ENCODE measurements at places on chromosomes 1 and 21. TPM values are rescaled to one million over a fixed set of nuclear protein-coding genes. Genes with fewer than 3 reads are reported as not detected.

GRCh38 chr1:84960371-84960770, 36.5 kb downstream of the MCOLN2 start:
- H3K4me3 ChIP-seq: no peak overlapping the region
- no peak for DNase-seq
- H3K4me1 ChIP-seq: no peaks in the 10 kb centered on the region
- no peaks in the 10 kb centered on the region for H3K27me3 ChIP-seq
- no peaks in the 10 kb centered on the region for H3K36me3 ChIP-seq
- no peak overlapping the region for H3K27ac ChIP-seq

- H3K4me1 ChIP-seq: no peaks in the 10 kb centered on the region
- no peaks in the 10 kb centered on the region for H3K27me3 ChIP-seq
- no peaks in the 10 kb centered on the region for H3K36me3 ChIP-seq
- DNase-seq: no peak
- no peak overlapping the region for H3K4me3 ChIP-seq
Observed at GRCh38 chr1:86487131-86487810, 18.5 kb downstream of the CLCA1 start.

RPTN gene
- not detected for total RNA-seq

DNA sequence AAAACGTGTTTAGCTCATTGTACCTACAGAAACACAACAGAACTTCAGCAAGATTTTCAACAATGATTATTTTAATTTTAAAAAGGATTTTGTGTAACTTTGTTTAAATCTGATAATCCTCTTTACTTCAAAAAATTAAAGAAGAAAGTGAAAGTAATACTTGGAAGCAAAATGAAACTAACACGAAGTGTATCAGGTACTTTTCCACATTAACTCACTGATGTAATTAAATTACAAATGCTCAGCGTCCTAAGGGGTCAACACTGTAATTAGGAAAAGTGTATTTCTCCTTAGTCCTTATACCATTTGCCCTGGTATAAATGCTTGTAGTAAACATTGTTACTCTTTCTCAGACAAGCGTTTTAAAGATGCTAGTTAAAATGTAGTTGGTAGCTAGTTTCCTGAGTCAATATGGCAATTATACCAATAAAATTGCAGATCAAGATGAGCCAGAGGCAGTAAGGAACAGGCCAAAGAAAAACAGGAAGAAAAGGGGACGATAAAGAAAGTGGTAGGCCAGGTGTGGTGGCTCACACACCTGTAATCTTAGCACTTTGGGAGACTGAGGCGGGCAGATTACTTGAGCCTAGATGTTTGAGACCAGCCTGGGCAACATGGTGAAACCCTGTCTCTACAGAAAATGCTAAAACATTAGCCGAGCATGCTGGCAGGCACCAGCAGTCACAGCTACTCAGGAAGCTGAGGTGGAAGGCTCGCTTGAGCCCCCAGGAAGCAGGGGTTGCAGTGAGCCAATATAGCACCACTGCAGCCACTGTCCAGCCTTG, 553.0 kb downstream of the SMYD3 start:
- no peak for DNase-seq
- H3K27ac ChIP-seq: peak overlapping the region; percentile 61
- H3K36me3 ChIP-seq: no peaks in the 10 kb centered on the region
- H3K4me3 ChIP-seq: peak overlapping the region; percentile 79
- no peaks in the 10 kb centered on the region for H3K27me3 ChIP-seq

DNA sequence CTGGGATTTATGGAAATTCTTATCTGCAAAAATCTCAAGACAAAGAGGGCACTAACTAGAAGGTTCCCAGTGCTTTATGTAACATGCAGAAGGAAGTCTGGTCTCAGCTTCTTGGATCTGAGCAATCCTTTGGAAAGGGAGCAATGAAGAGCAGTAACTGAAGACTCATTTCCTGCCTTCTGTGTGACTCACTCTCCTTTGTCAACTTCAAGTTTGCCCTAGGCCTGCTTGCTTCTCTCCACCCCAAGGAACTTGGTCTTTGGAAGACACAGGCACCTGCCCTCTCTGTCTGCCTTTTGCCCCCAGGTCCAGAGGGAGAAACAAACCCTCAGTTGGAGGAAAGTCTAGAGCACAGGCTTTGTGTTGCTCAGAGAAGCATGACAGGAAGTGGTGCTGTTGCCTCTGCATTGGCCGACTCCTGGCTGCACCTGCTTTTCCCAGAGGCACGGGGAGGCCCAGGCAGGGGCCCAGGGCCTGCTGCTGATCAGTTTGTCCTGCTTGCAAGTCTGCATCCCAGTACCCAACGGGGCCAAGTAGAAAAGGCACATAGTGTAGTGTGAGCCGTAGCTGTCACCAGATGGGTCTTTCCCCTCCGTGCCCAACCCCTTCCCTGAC, 137.2 kb downstream of the DHRS3 start:
- H3K27me3 ChIP-seq: no peaks in the 10 kb centered on the region
- H3K36me3 ChIP-seq: no peaks in the 10 kb centered on the region
- no peak for DNase-seq
- peak overlapping the region; percentile 64 for H3K27ac ChIP-seq

GRCh38 chr1:189033169-189033568, 1444.5 kb downstream of the BRINP3 start:
- DNase-seq: no peak
- H3K4me3 ChIP-seq: no peak overlapping the region
- H3K27me3 ChIP-seq: no peaks in the 10 kb centered on the region

CELA3A gene
- not detected for total RNA-seq

DNA sequence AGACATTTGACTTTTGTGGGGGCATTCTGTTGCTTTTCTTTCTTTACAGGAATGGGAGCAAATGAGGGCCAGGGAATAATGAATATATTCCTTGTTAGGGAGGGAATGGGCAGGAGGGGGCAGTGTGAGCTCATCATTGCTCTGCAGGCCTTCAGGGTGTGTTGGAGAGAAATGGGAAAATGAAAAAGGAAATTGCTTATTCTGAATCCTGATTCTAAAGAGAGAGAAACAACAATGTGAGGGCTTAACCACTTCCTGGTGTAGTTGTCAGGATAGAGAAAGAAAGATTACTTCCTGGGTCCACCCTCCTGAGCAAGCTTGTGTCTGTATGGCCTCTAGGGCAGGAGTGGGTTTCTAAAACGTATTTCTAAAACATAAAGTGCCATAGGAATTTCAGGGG, 28.3 kb downstream of the VANGL2 start:
- DNase-seq: peak; percentile 30
- no peak overlapping the region for H3K27ac ChIP-seq
- no peaks in the 10 kb centered on the region for H3K27me3 ChIP-seq
- H3K4me3 ChIP-seq: no peak overlapping the region

- no peak overlapping the region for H3K27ac ChIP-seq
- no peaks in the 10 kb centered on the region for H3K27me3 ChIP-seq
- H3K4me1 ChIP-seq: no peaks in the 10 kb centered on the region
- DNase-seq: no peak
- H3K36me3 ChIP-seq: no peaks in the 10 kb centered on the region
Observed at GRCh38 chr1:59757197-59757747, 57.5 kb upstream of the HOOK1 start.

DNA sequence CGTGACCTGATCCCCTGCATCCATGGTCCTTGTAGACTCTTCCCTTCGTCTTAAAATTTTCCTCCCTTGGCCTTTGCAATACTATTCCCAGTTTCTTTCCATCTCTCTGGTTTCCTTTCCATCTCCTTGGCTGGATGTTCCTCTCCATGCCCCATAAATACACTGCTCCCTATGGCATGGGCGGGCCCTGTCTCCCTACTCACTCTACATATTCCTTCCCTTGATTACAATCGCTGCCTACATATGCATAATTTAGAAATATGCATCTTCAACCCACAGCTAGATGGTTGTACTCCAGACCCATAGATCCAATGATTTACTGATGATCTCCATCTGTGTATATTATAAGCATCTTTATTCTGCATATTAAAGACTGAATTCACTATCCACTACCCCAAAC, 405.0 kb downstream of the NTNG1 start:
- no peaks in the 10 kb centered on the region for H3K27me3 ChIP-seq
- DNase-seq: no peak
- H3K27ac ChIP-seq: no peak overlapping the region
- H3K4me3 ChIP-seq: no peak overlapping the region
- H3K4me1 ChIP-seq: no peaks in the 10 kb centered on the region
- H3K36me3 ChIP-seq: no peaks in the 10 kb centered on the region

DNA sequence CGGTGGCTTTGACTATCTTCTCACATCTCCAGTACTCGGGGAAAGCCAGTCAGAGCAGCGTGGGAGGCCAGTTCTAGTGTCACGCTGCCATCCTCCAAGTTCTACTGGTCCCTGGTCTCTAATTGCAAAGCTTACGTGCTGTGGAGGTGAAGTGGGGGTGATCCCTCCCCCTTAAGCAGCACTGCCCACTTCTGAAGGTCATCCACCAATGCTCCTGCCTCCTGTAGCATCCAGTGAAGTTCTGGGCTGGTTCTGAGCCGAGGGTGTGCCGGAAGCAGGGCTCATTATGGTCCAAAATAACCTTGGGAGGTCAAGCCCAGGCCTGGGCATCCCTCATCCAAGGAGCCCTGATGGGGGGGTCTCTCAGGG, 95.0 kb downstream of the CD58 start:
- no peaks in the 10 kb centered on the region for H3K36me3 ChIP-seq
- peaks cover 52% of the 10 kb centered on the region for H3K4me1 ChIP-seq
- no peak overlapping the region for H3K4me3 ChIP-seq
- no peak for DNase-seq
- H3K27me3 ChIP-seq: no peaks in the 10 kb centered on the region

SLC6A9 gene
- total RNA-seq: 12.6 TPM

GRCh38 chr1:241115784-241116183, 241.2 kb downstream of the RGS7 start:
- no peak for DNase-seq
- no peaks in the 10 kb centered on the region for H3K4me1 ChIP-seq
- H3K27me3 ChIP-seq: no peaks in the 10 kb centered on the region
- H3K36me3 ChIP-seq: no peaks in the 10 kb centered on the region
- H3K27ac ChIP-seq: no peak overlapping the region
- H3K4me3 ChIP-seq: no peak overlapping the region

DNA sequence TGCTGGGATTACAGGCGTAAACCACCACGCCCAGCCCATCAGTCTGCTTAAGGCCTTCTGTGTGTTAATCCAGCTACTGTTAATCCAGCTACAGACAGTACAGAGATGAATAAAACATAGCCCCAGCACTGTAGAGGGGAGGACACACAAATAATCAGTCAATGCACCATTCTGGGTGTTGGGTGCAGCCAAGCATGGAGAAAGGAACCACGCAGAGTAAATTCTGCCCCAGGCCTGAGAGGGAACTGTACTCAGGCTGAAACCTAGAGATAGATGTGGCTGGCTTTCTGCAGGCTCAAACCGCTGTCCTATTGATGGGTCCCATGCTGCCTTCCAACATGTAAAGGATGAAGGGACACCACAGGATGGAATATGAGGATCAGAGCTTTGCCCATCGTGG, 136.8 kb upstream of the IGSF21 start:
- no peaks in the 10 kb centered on the region for H3K36me3 ChIP-seq
- no peak overlapping the region for H3K27ac ChIP-seq
- no peaks in the 10 kb centered on the region for H3K27me3 ChIP-seq
- H3K4me3 ChIP-seq: no peak overlapping the region

MIXL1 gene
- total RNA-seq: 0.16 TPM

GRCh38 chr1:201019321-201019977, 4.1 kb downstream of the KIF21B start:
- DNase-seq: peak; percentile 89
- no peaks in the 10 kb centered on the region for H3K27me3 ChIP-seq
- H3K4me3 ChIP-seq: no peak overlapping the region
- no peak overlapping the region for H3K27ac ChIP-seq
- no peaks in the 10 kb centered on the region for H3K4me1 ChIP-seq
- no peaks in the 10 kb centered on the region for H3K36me3 ChIP-seq

DNA sequence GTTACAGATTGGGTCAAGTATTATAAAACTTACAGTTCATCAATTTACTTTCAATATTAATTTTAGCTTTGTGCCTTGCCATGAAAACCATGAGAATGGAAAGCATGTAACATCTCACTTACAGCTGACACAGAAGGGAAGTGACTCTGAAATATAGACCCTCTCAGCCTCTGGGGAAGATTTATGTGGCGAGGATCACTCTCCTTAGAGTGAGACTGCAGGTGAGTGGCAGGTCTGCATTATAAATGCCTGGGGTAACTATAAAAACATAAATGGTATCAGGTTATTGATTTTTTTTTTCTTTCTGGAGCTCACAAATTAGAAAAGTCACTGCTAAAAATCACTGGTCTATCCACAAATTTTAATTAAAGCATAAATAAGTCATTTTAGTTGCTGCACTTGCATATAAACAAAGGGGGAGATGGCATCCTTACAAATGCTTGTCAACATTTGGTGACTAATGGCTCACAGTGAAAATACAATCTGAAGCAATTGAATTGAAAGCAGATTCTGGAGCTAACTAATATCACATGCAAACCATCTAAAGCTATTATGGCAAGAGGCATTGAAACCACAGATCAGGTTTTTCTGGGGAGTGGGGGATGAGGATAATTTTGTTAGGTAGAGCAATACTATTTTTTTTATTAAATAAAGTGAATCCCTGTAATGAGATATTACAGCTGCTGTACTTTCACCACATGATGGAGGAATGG, 200.9 kb downstream of the TM2D1 start:
- no peak overlapping the region for H3K4me3 ChIP-seq
- H3K36me3 ChIP-seq: no peaks in the 10 kb centered on the region
- no peaks in the 10 kb centered on the region for H3K4me1 ChIP-seq
- H3K27ac ChIP-seq: no peak overlapping the region
- no peak for DNase-seq
- no peaks in the 10 kb centered on the region for H3K27me3 ChIP-seq

GRCh38 chr1:244075247-244075722, 24.2 kb downstream of the ZBTB18 start:
- no peaks in the 10 kb centered on the region for H3K4me1 ChIP-seq
- no peak overlapping the region for H3K27ac ChIP-seq
- H3K27me3 ChIP-seq: no peaks in the 10 kb centered on the region
- no peak for DNase-seq

DNA sequence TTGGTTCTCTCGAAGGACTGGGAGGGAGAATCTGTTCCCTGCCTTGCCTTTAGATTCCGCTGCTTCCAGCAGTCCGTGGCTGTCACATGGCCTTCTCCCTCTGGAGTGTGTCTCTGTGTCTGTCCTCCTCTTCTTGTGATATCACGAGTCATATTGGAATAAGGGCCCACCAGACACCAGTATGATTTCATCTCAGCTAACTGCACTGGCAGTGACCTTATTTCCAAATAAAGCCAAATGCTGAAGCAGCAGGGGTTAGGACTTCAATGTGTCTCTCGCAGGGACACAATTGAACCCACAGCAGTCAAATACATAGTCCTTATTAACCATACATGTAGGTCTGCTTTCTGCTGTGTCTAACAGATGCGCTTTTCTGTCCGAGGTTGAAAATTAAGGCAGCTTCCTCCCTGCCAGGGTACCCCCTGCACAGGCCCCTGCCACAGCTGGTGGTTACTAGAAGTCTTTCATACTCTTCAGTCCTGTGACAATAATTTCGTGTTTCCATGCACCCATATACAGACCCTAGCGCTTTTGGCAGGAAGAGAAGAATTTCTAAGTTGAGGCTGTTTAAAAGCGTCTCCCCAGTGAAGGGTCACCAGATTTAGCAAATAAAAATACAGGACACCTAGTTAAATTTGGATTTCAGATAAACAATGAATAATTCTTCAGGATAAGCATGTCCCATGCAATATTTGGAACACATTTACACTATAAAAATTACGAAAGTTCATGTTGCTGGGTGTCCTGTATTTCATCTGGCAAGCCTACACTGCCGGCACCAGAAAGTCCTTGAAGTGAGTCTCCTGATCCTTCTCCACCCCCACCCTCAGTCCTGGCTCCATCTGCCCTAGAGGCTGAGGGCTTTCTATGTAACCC, 182.1 kb downstream of the ETS2 start:
- no peak overlapping the region for H3K27ac ChIP-seq
- H3K4me3 ChIP-seq: no peak overlapping the region
- H3K27me3 ChIP-seq: no peaks in the 10 kb centered on the region
- no peak for DNase-seq

All from kidney (tissue), 22 donors.